ENCODE measurements at places on chromosomes 3 and 15. TPM values are rescaled to one million over a fixed set of nuclear protein-coding genes. Genes with fewer than 3 reads are reported as not detected.
A peak's percentile ranks its signal among the peaks of the same experiment; 100 is the strongest.

NR2E3 gene
- 0.36 TPM for polyA plus RNA-seq

GOLGA6L7 gene
- not detected for polyA plus RNA-seq

CLEC3B gene
- 2.6 TPM for polyA plus RNA-seq

CCDC39 gene
- polyA plus RNA-seq: not detected

RPN1 gene
- 386 TPM for polyA plus RNA-seq

MNS1 gene
- polyA plus RNA-seq: 1.1 TPM

SLC12A1 gene
- polyA plus RNA-seq: not detected

GRCh38 chr3:170154084-170154483, 27.4 kb downstream of the PHC3 start:
- peaks cover 5% of the 10 kb centered on the region for H3K36me3 ChIP-seq
- H3K4me3 ChIP-seq: no peak overlapping the region
- peaks cover 7% of the 10 kb centered on the region for H3K4me1 ChIP-seq

DNA sequence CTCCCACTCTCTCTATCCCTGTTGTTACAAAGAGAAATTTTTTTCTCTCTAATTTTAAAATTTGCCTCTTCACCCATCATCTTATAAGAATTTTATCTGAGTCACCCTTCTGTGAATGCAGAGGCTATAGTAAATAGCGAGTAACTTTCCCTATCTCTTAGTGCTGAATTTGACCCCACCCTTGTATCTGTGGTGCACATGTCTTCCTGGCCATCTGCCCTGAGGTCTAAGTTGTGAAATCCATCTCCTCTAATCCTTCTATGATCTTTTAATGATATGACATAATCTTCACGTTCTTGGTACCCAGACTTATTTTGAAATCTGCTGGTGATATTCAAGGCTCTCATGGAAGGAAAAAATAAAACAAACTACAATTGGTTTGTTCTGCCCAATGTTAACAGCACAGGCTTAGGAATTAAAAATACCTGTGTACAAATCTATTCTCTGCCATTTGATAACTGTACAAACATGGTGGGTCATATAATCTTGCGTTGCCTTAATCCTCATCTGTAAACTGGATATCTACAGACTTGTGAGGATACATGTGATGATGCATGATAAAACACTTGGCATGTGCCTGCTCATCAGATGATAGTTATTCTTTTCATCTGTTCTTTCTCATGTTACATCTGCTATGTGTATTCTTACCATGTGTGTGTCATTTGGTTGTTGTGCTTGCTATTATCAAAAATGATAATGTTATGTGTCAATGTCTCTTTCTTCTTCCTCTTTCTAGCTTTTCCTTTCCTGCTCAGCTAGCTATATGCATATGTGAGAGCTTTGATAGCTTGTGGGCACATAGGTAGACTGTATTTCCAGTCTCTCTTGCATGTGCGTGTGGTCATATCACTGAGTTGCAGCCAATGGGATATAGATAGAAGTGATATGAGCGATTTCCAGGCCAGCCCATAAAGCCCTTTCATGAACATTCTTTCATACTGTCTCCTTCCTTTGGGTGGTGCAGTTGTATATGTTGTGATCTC, 13.7 kb upstream of the CCR3 start:
- H3K4me3 ChIP-seq: no peak overlapping the region
- no peak overlapping the region for H3K27ac ChIP-seq
- H3K36me3 ChIP-seq: no peaks in the 10 kb centered on the region
- H3K27me3 ChIP-seq: no peaks in the 10 kb centered on the region

GRCh38 chr15:93866476-93866875, 364.9 kb upstream of the MCTP2 start:
- no peaks in the 10 kb centered on the region for H3K4me1 ChIP-seq
- no peak overlapping the region for H3K4me3 ChIP-seq
- no peak overlapping the region for H3K27ac ChIP-seq
- no peaks in the 10 kb centered on the region for H3K27me3 ChIP-seq

- no peaks in the 10 kb centered on the region for H3K36me3 ChIP-seq
- no peaks in the 10 kb centered on the region for H3K4me1 ChIP-seq
- no peaks in the 10 kb centered on the region for H3K27me3 ChIP-seq
- no peak overlapping the region for H3K4me3 ChIP-seq
- DNase-seq: no peak
Observed at GRCh38 chr3:134852132-134852531, 57.1 kb downstream of the EPHB1 start.

GRCh38 chr3:190486908-190487607, 26.8 kb upstream of the IL1RAP start:
- no peak for DNase-seq
- H3K36me3 ChIP-seq: no peaks in the 10 kb centered on the region
- H3K27me3 ChIP-seq: no peaks in the 10 kb centered on the region
- H3K4me3 ChIP-seq: no peak overlapping the region

- peak overlapping the region; percentile 97 for H3K27ac ChIP-seq
- H3K4me3 ChIP-seq: peak overlapping the region; percentile 68
- H3K36me3 ChIP-seq: no peaks in the 10 kb centered on the region
- peak; percentile 46 for DNase-seq
Observed at GRCh38 chr3:134485075-134485717, 589 bp downstream of the ANAPC13 start.

- H3K27me3 ChIP-seq: no peaks in the 10 kb centered on the region
- no peaks in the 10 kb centered on the region for H3K36me3 ChIP-seq
- H3K4me1 ChIP-seq: no peaks in the 10 kb centered on the region
- peak overlapping the region; percentile 99 for H3K27ac ChIP-seq
Observed at GRCh38 chr15:81001152-81002008, 657 bp downstream of the TLNRD1 start.

DNA sequence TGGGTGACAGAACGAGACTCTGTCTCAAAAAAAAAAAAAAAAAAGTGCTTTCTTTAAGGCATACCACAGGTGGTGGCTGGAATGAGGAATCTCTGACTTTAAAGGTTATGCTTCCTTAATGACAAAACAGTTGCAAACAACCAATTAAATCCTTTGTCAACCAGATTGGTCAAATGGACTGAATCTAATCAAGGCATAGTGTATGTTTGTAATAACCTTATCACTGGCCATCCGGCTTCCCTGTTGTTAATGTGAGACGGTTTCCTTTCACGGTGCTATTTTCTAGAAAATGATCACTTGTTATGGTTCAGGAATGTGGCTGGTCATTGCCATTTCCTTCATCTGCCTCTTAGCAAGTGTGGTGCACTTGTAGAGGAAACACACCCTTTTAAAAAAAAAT, 75.9 kb downstream of the FLNB start:
- H3K27me3 ChIP-seq: no peaks in the 10 kb centered on the region
- H3K4me1 ChIP-seq: no peaks in the 10 kb centered on the region
- no peak for DNase-seq
- no peak overlapping the region for H3K27ac ChIP-seq
- H3K36me3 ChIP-seq: peaks cover 5% of the 10 kb centered on the region

DNA sequence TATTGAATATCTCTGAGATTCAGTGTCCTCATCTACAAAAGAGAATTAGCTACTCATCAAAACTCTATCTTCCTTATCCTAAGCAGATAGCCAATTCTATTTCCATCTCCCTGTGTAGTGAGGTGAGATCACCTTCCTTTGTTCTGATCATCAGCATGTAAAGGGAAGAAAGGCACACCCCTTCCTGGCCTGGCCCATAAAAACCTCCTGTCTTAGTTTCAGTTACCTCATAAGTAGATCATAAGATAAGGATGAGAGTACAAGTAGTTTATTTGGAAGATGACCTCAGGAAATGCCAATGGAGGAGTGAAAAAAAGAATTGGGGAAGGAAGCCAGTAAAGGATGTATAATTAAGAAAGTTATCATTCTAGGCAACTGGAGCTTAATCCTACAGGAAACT, 114.5 kb upstream of the GADL1 start:
- no peaks in the 10 kb centered on the region for H3K27me3 ChIP-seq
- no peak for DNase-seq
- no peak overlapping the region for H3K4me3 ChIP-seq
- H3K27ac ChIP-seq: no peak overlapping the region

DNA sequence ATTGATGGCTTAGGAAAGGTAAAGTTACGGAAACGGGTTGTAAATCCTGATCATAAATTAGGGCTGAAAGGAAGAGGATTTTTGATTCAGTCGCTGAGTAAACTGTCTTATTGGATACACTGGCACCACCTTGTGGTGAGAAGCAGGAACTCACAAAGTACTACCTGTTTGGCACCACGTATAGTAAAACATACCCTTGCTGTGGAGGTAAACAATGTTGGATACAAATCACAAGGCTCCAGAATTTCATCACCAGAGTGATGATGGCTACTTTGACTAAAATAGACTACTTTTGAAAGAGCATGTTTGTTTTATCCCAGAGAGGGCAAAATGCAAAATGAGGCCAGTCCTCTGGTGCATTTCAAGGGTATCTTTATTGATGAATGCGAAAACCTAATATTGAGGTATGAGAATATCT, 216.9 kb downstream of the IGSF11 start:
- H3K4me3 ChIP-seq: no peak overlapping the region
- no peaks in the 10 kb centered on the region for H3K27me3 ChIP-seq
- H3K4me1 ChIP-seq: no peaks in the 10 kb centered on the region
- DNase-seq: peak; percentile 83

DNA sequence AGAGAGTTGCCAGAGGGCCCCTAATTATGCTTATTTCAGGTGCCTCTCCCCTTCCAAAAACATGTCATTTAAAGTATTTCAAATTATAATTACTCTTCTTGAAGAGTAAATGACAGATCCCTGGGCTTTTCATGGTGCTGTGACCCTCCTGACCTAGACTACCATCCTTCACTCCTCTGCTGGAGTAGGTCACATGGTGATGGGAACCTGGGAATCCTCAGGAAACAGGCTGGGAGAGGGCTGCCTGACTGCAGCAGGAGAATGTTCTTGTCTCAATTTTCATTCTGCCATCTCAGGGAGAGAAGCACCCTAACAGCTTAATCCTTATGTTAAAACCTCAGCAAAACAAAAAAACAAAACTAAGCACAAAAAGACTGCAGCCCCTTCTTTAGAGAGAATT, 24.6 kb downstream of the PGBD4 start:
- no peak overlapping the region for H3K4me3 ChIP-seq
- no peaks in the 10 kb centered on the region for H3K4me1 ChIP-seq
- H3K27me3 ChIP-seq: no peaks in the 10 kb centered on the region
- no peak for DNase-seq

DNA sequence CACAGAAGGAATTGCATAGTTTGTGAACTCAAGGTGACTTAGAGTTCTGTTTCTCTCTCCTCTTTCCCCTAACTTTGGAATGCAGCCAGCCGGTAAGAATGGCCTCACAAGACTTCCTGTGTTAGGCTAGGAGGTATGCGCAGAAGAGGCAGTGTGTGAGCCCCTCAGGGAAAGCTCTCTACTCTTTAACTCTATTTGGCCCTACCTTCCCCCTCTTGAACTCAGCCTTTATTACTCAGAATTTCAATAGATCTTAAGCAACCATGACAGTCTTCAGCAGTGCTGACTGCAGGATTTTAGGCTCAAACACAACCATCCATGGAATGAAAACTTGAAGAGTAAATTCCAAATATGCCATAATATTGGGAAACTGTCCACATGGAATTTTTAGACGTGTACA, 209.5 kb downstream of the DTWD1 start:
- H3K27ac ChIP-seq: no peak overlapping the region
- no peaks in the 10 kb centered on the region for H3K4me1 ChIP-seq
- H3K27me3 ChIP-seq: no peaks in the 10 kb centered on the region
- DNase-seq: no peak

DNA sequence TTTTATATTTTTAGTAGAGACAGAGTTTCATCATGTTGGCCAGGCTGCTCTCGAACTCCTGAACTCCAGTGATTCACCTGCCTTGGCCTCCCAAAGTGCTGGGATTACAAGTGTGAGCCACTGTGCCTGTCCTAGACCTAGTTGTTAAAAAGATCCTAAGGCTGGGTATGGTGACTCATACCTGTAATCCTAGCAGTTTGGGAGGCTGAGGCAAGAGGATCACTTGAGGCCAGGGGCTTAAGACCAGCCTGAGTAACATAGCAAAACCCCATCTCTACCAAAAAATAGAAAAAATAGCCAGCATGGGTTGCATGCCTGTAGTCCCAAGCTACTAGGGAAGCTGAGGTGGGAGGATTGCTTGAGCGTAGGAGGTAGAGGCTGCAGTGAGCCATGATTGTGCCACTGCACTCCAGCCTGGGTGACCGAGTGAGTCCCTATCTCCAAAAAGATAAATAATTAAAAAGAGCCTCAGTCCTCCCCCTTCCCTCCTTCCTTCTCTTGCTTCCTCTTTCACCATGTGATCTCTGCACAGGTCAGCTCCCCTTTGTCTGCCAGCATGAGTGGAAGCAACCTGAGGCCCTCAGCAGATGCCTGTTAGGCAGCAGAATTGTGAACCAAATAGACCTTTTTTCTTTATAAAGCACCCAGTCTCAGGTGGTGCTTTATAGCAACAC, 9.8 kb upstream of the FNDC3B start:
- no peak overlapping the region for H3K4me3 ChIP-seq
- H3K27ac ChIP-seq: no peak overlapping the region
- H3K36me3 ChIP-seq: no peaks in the 10 kb centered on the region

DNA sequence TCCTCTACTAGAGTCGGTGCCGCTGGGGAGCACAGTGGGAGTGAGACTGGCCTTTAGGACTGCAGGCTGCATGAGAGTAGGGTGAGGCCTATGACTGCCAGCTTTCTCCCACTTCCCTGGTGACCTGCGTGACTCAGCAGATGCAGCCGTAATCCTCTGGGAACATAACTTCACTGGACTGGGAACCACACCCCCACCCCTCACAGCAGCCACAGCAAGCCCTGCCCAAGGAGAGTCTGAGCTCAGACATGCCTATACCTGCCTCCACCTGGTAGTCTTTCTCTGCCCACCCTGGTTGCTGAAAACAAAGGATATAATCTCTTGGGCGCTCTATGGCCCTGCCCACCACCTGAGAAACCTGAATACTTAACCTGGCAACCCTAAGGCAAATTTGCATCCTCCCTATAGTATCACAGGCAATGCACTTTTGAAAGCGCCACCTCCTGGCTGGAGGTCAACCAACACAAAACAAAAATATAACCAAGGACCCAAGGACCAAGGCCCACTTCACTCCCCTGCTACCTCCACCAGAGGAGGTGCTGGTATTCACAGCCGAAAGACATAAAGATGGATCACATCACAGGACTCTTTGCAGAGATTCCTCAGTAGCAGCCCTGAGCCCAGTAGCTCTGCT, 308.9 kb downstream of the CTNNB1 start:
- no peak for DNase-seq
- no peak overlapping the region for H3K4me3 ChIP-seq
- H3K27me3 ChIP-seq: no peaks in the 10 kb centered on the region
- H3K27ac ChIP-seq: no peak overlapping the region
- no peaks in the 10 kb centered on the region for H3K4me1 ChIP-seq
- no peaks in the 10 kb centered on the region for H3K36me3 ChIP-seq

GRCh38 chr3:194285850-194286197, 65.3 kb downstream of the CPN2 start:
- no peak for DNase-seq
- peaks cover 23% of the 10 kb centered on the region for H3K4me1 ChIP-seq
- peak overlapping the region; percentile 51 for H3K27ac ChIP-seq
- no peaks in the 10 kb centered on the region for H3K27me3 ChIP-seq
